ENCODE measurements at places on chromosomes 16 and 17.

DNA sequence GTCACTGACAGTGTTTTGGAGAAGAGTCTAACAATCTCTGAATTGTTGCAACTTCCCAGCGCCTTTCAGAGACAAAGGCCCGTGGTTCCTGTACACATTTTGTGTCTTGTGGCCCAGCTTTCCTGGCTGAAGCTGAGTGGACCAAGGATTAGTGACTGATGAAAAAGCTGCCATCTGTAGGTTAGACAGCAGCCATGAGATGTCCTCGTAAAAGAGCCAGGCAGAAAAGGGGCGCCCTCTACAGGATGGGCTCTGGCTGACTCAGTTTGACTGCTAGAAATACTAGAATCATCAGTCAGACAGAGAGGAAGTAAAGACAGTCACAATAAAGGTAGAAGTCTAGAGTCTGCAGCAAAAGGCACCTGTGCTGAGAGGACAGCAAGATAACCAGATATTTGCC, 26.5 kb upstream of the NF1 start:
- DNase-seq: no peak

DNA sequence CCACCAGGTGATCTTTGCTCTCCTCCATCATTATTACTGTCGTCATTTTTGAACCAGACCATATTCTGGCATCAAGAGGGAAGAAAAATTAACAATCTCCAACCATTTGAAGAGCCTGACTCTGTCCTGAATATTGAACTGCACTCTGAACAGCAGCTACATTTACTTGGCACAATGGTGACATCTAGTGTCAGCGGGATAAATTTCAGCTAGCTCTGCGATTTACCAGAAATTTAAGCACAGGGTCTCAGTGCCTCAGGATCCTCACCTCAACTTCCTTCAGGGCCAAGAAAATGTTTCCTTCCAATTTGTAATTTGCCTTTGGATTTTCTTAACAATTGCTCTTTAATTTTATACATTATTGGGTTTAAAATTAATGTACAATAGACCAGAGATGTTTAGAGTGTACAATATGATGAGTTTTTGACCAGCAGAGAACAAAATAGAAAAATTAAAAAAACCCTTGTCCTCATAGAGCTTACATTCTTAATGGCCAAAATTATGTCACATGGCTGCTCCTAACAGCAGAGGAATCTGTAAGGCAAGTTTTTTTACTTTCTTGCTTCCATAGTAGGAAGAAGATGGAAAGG, 10.7 kb upstream of the ZNF19 start:
- no peak for DNase-seq

- no peak for DNase-seq
These were observed 175.6 kb downstream of the PCTP start for GRCh38 chr17:55926276-55926990.

GRCh38 chr16:87806641-87807546, 41.1 kb upstream of the KLHDC4 start:
- DNase-seq: no peak

DNA sequence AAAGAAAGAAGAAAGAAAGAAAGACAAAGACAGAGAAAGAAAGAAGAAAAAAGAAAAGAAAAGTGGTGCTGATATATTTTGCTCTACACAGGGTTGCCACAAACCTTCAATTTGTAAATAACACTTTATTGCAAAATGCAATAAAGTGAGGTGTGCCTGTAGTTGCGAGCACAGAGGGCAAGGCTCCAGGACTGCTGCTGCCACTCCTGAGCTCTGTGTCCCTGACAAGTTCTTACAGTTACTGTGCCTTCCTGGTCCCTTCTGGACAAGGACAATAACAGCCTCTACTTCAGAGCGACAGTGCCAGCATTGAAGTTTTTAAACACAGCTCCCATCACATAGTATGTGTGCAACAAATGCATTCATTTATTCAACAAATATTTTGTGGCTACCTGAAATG, 148.1 kb downstream of the AXIN2 start:
- no peak for DNase-seq

Measured in stimulated activated CD8-positive, alpha-beta memory T cell treated with anti-CD3 and anti-CD28 coated beads, Interleukin-4, amount 100 ng/mL, for 4 hours (primary cell).